Heart left ventricle (tissue), 16 donors: ENCODE measurements at places on chromosomes 5 and 9. TPM values are rescaled to one million over a fixed set of nuclear protein-coding genes. Genes with fewer than 3 reads are reported as not detected.

DNA sequence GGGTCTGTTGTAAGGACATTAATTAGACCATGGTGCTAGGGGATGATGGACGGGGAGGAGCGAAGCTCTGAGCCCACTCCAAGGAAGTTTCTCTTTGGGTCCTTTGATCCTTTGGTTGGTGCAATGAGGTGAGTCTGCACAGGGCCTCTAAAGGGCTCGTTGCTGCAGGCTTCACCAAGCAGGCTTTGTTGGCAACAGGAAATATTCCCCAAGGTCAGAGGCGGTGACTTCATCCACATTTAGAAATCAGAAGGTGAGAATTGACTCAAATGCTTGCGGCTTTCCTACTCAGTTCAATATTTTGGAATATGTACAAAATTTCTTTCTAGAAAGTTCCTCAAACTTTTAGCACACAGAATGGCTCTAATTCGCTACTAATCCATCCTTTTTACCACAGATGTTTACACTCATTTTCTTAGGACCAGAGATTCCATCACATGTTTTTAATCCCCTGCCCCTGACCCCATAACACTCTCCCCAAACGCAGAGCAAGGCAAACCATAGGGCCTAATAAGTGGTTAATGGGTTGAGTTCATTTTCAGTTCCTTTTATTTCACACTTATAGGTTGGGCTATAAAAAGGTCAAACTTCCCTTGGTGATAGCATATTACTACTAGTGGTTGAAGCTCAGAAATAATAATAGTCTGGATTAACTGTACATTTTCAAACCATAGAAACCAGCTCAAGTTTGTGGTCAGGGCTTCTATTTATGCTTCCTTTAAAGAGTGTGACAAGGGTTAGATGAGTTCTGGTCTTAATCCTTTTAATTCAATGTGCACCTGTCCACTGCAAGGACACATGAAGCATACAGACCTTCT, 37.3 kb upstream of the TMEM252 start:
- no peak for DNase-seq

Gene RMRP
- 13,448 TPM for total RNA-seq

Gene NINJ1
- total RNA-seq = 47.9 TPM

- DNase-seq = no peak
These were observed 28.6 kb downstream of the CEP72 start for GRCh38 chr5:640461-641330.

DNA sequence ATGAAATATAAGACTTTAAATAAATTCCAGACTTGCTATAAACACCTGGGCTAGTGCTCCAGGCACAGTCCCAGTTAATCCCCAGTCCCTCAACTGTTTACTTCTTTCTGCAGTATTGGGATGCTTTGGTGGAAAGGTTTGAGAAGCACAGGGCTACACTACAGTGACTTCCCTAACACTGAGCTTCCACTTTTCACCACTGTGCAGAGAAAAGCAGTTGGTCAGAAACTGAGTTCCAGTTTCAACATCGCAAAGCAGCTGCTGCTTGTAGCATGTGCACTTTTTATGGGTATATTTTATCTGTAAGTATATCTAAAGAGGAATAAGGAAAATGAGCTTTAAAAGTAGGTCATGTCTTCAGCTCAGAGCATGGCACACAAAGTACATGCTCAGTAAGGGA, 339.7 kb downstream of the NTRK2 start:
- DNase-seq = no peak

- DNase-seq = no peak
These were observed 5.2 kb downstream of the SH2D3C start for GRCh38 chr9:127773272-127773671.

Gene FGF18
- total RNA-seq = 40.9 TPM

GRCh38 chr9:33878691-33879366, 61.9 kb downstream of the UBE2R2 start:
- no peak for DNase-seq

- no peak for DNase-seq
These were observed 87.5 kb upstream of the ERCC6L2 start for GRCh38 chr9:95788021-95788420.

DNA sequence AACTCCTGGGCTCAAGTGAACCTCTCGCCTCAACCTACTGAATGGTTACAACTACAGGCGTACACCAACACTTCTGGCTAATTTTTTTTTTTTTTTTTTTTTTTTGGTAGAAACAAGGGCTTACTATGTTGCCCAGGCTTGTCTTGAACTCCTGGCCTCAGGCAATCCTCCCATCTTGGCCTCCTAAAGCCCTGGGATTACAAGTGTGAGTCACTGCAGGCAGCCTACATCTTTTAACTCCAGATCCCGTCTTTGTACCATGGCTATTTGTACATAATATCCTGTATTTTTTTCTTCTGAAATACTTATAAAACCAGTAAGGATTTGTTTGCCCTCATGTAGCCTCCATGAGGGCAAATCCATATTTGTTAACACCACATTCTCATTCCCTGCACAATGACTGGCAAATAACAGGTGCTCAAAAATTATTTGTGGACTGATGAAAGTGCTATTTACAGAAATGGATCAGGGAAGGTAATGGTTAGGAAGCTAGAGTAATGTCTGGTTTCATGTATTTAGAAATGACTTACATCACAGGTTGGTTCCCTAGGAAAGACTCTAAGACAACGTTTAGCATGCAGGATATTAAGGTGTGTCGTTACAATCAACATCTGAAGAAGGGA, 51.9 kb upstream of the POU5F2 start:
- no peak for DNase-seq

DNA sequence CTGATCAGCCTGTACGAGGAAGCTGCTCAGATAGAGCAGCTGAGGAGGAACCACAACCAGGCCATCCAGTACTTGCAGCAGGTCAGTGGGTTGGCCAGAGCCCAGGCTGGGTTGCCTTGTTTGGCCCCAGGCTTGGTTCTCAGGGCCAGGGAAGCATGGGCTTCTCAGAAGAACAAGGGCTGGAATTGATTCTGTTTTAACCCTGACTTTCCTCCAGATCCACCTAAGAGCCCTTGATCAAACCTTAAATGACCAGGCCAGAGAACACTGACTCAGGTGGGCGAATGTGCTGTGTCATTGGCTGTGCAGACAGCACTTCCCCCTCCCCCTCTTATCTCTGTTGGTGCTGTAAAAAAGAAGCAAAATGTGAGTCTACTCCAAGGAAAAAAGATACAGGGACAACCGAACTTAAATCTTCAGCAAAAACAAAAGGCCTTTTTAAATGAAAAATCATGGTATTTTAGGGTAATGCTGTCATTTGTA, 28.1 kb downstream of the TTC23L start:
- no peak for DNase-seq

DNA sequence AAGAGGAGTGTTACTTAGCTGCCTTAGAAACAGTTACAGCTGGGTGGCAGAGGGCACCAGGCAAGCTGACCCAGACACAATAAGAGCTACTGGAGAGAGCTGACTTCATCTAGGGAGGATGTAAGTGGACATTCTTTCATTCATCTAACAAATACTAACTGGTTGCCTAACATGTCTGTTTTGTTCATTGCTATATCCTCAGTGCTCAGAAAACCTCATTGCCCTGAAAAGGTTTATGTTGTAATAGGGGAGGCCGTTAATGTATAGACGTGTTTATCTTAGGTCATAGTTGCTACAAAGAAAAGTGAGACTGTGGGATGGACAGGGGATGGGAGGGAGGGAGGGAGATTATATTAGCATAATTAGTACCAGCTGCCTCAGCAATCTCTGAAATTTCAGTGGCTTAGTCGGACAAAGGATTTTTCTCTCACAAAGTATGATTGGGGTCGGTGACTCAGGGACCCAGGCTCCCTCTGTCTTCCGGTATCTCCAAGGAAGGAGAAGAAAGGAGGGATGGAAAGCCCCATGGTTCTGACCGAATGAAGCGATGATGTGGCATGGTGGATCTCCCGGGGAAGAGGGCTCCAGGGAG, 2.6 kb upstream of the SNX18 start:
- DNase-seq = no peak
